Type B pancreatic cell (in vitro differentiated cells): ENCODE measurements at places on chromosomes 1 and 21.
A peak's percentile ranks its signal among the peaks of the same experiment; 100 is the strongest.

- no peak for DNase-seq
These were observed 106.5 kb downstream of the RGS7 start for GRCh38 chr1:241250465-241250864.

GRCh38 chr1:182330303-182330702 lies 61.3 kb downstream of the GLUL start:
- DNase-seq, result no peak

- DNase-seq, result no peak
These were observed 293.7 kb downstream of the PCP4 start for GRCh38 chr21:40160911-40161310.

DNA sequence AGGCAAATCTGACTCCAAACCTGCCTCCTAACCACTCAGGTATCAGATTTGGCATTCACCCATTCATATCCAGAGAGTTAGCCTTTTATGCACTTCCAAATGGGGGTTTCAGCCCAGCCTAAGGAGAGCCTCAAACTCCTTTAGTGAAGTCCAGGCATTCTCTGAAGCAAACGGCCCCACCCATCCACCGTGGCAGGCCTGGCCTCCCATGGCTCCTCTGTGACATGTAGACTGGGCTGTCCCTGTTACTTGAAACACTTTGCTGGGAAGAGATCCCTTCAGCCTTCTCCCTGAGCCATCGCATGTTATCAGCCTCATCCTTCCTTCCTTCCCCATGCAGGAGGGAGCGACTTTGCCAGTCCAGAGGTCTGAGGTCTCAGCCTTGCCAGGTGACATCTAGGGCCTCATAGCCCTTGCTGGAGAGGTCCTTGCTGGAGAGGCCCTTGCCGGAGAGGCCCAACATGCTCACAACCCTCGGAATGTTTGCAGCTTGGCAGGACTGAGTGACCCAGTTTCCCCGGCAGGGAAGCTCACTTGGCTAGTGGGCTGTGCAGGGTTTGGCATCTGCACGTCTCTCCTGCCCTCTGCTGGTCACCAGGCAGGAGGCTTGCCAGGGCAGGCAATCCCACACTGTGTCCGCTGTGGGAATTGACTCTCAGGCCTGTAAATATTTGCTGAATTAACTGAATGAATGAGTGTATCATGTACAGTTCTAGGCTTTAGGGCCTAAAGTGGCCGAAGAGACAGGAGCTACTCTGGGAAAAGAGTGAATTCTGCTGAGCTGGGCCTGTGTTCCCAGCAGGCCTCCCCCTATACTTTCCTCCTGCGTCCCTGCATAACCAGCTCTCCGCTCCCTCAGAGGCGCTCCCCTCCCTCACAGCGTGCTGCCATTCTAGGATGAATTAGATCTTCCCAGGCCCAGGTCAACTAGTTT lies 26.7 kb upstream of the RBM15 start:
- DNase-seq, result peak; percentile 77

- no peak for DNase-seq
These were observed 8.1 kb downstream of the C1orf116 start for GRCh38 chr1:207024202-207025145.

GRCh38 chr1:221911714-221912113 lies 169.8 kb upstream of the DUSP10 start:
- DNase-seq, result no peak

DNA sequence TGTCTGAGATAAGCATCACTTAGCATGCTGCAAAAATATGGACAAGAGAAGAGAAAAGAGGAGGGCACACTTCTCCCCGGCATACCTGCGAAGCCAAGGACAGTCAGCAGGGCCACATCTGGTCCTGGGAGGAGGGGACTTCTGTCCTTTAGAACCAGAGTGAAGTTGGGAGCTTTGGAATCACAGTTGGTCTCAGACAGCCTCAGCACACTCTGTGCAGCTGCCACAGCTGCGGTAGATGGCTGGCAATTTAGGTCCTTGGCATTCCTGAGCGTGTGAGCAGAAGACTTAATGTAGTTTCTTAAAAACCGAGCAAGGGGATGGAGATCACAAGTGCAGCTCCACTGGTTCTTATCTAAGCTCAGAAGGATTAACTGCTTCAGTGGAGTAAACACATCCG lies 32.3 kb downstream of the LRRC53 start:
- no peak for DNase-seq

- DNase-seq, result no peak
These were observed 74.3 kb upstream of the NBL1 start for GRCh38 chr1:19569786-19570185.

DNA sequence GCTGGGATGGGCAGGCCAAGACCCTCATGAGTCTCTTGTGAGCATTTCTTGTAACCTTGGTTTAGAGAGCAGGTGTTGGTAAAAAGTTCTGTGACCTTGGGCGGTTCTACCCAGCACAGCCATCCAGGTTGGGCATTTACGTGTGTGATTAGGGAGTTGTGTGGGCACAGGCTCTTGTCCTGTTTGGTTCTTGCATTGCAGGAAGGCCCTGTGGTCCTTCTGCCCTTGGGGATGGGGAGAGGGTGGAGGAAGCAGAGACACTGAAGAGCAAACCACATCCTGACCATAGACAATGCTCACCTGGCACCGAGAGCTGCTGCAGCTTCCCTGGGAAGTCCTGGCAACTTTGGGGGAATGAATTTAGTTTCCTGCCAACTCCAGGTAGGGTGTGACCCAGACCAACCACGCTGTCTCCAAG lies 25.6 kb downstream of the RNF187 start:
- DNase-seq, result peak; percentile 29

DNA sequence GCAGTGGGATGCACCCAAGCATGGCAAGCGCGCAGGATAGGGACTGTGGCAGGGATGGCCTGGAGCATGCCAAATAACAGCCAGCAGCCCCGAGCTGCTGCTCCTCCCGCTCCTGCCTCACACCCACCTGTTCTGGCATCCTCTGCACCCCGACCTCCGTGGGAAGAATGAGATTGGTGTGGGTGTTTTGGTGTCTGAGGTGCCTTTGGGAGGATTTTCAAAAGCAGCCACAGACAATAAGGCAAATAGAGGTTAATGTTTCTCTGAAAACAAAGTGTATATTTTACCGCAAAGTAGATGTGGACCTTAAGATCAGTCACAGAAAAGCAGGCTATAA lies 35.5 kb downstream of the IGFN1 start:
- DNase-seq, result no peak

- no peak for DNase-seq
These were observed 66.1 kb upstream of the ADAM30 start for GRCh38 chr1:119962296-119962968.

GRCh38 chr1:232863544-232864275 lies 58.5 kb downstream of the MAP10 start:
- no peak for DNase-seq

DNA sequence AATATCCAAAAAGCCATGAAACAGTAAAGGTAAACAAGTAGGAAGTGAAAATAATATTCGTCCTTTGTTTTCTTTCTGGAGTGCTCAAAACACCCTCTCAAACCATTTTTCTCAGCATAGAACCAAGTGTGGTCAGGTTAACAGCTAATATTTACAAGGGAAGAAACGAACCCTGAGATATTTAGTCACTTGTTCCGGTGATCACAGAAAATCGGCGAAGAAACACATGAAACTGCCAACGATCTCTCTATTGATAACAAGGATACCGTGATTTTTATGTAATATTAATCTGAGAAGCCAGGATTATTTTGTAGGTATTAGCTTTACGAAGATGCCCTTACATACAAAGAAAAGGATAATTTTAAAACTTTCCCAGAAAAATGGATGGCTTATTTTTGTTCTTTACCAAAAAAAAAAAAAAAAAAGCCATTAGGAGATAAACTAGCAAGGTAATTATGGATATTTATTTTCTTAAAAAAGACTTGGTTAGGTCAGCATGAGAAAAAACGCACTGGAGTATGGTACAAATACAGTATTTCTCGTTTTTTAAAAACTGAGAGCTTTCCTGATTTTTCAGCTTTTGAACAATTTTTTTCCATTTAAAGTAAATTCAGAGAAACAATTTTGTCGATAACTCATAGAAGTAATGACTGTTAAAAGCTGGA lies 107.3 kb upstream of the HNRNPU start:
- DNase-seq, result no peak

GRCh38 chr1:3604468-3604974 lies 6.8 kb downstream of the MEGF6 start:
- no peak for DNase-seq

- no peak for DNase-seq
These were observed 83.5 kb upstream of the GADD45A start for GRCh38 chr1:67601539-67601938.

- no peak for DNase-seq
These were observed 20.3 kb upstream of the SLC26A9 start for GRCh38 chr1:205963352-205964155.

DNA sequence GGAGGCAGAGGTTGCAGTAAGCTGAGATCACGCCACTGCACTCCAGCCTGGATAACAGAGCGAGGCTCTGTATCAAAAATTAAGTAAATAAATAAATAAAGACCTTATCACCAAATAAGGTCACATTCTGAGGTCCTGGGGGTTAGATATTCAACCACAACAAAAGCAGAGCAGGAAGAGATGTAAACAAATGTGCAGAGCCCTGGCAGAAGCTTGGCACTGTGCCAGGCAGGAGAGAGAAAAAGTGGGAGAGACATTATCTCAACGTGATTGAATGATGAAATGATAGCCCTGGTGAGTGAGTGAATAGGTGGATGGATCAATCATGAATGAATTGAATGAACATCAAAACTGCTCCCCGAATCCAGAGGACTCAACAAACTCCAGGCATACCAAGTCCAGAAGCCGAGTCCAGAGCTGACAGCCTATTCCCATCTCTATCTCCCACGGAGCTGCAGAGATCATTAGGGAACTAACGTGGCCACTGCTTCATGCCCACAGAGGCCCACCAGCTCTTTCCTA lies 150.7 kb downstream of the TOMM20 start:
- DNase-seq, result no peak

DNA sequence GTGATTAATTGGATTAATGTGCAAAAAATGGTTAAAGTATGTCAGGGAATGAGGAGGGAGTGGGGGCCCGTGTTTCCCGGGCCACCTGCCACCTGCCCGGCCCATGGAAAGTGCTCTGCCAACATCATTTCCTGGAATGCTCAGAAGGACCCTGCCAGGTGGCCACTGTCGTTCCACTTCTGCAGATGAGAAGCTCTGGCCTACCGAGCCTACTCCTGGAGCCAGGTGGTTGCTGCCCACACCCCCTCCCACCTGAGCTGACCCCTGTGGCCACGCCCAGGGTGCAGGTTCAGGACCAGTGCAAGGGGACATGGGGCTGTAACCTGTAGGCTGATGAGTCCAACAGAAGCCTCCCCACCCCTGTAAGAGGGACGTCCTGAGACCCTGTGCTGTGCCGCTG lies 99.7 kb downstream of the PRDM16 start:
- no peak for DNase-seq

DNA sequence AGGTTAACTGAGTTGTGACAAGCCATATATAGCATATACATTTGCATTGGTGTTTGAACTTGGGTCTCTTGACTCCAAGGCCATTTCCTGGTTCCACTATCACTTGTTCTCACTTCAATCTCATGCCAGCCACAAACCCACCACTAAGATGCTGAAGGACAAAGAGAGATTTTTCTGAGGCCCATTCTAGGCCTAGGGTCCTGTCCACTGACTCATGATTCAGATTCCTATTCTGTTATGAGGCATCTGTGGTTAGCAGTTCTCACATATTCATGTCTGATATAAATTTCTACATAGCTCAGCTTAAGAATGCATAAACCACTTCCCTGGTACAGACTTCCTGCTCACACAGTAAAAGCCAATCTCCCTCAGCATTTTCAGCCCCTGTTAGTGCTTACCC lies 326.1 kb upstream of the BEND5 start:
- no peak for DNase-seq

- DNase-seq, result no peak
These were observed 8.7 kb downstream of the ETS2 start for GRCh38 chr21:38814126-38815059.

- DNase-seq, result no peak
These were observed 1.2 kb upstream of the LHX9 start for GRCh38 chr1:197915862-197916499.

GRCh38 chr21:17527240-17527639 lies 14.4 kb downstream of the CXADR start:
- DNase-seq, result no peak

DNA sequence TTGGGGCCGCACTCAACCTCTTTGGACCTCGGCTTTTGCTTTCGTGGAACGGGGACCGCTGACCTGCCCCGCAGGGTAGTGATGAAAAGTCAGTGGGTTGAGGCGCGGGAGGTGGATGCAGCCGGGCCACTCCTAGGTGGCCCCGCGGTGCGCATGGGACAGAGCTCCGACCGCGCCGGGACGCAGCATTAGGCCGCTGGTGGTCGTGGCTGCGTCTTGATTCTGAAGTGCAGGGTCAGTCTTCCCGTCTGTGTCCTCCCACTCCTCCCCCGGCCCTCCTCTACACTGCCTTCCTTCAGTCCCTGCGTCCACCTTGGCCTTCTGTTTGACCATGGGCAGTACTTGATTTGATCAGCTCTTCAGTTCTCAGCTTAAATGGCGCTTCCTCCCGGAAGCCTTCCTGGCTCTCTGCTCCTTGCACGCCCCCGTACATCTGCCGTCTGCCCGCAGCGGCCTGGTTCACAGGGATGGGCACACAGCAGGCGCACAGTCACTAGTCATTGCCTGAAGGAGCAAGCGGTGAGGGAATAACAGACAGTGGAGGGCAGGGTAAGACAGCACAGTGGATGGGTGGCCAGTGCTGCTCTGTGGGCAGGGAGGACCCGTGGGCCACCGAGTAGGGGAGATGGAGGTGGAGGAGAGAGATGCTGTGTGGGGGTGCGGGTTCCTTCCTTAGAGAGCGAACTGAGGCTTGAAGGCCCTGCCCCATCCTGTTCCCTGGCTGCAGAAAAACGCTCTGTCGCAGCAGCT lies 633 bp downstream of the THEMIS2 start:
- DNase-seq, result no peak

DNA sequence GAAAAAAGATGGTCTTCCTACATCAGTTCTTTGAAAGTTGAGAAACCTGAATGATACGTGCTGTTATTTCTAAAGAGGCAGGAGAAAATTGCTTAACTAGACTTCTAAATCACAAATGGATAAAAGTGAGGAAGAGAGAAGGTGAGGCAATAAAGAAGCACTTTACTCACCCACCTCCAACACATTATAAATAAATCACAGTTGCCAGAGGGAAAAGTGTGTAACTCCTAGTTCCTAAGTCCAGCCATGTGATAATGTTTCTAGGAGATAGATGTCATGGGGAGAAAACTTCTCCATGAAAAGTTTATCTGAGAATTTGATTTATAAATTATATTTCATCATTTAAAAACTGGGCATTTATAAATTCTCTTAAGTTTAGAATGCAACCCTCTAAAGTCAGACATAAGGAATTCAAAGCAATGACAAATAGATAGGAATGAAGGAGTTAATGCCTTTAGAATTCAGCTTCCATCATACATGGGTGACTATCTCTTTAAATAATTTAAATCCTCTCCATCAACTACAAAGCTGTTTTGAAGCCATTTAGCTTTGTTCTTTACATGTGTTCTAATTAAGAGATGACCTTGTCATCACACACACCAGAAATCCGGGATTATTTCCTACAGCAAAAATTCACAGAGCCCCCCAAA lies 60.0 kb downstream of the NRIP1 start:
- no peak for DNase-seq
